MCF 10A (cell line): ENCODE measurements at places on chromosomes 5 and 9. TPM values are rescaled to one million over a fixed set of nuclear protein-coding genes. Genes with fewer than 3 reads are reported as not detected.

The IRGM gene
- not detected in 2 replicates for total RNA-seq

The SH2D3C gene
- total RNA-seq = not detected in 2 replicates

DNA sequence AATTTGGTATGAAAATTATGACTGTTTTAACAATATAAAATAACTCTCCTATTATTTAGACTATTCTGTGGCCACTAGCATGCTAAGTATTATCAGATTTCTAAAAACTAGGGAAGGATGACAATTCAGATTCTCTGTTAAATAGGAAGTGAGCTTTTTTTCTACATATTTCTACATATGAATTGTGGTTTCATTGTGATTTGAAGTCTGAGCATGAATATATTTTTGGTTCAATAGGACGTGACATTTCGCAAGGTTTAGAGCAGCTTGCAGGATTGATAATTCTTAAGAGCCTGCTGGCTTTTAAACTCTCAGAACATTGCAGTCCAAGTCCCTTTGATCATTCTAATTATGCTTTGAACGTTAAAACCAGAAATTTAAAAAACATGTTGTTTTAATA is 82.9 kb downstream of the ADGRV1 start:
- no peak for DNase-seq

GRCh38 chr9:131824953-131825495 is 85.1 kb upstream of the RAPGEF1 start:
- DNase-seq = no peak

The POU5F2 gene
- 0.72 and 0.76 TPM in 2 replicates for total RNA-seq

DNA sequence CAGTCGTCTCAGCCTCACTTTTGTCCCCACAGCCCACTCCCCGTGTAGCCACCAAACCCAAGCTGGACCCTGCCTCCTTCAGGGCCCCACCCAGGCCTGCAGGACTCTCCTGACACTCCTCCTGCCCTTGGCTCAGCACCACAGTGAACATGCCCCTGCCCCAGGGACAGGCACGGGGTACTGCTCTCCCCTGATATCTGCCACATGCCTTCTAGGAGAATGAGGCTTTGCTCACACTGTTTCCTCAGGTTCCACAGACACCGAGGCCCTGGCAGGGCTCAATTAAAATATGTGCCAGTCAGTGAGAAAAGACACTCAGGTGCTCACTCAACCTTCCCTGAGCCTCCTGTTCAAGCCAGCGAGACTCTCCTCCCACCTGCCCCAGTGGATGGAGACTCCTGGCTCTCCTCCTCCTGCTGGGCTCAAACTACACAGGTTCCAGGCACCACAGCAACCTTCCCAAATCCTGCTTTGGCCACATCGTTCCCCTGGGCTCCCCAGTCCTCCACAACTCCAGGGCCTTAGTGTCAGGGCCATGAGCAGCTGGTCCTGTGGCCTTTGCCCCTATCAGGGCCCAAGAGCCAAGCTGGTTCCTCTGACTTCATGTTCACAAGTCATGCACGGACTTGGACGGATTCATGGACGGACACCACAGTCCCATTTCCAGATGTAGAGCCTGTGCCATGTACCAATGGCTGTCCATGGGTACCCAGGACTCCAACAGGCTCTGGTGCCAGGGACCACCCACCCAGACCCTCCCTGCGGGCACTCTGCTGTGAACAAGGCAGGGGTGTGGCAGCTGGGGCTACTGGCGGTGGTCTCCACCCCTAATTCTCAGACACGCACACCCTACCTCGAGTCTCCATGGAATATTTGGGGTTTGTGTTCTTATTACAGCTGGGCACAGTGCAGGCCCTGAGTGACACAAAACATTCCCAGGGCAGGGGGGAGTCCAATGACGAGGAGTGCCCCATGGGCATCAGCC is 36.6 kb downstream of the BICD2 start:
- no peak for DNase-seq

- no peak for DNase-seq
Observed at GRCh38 chr5:6491919-6492290, 43.2 kb downstream of the UBE2QL1 start.

DNA sequence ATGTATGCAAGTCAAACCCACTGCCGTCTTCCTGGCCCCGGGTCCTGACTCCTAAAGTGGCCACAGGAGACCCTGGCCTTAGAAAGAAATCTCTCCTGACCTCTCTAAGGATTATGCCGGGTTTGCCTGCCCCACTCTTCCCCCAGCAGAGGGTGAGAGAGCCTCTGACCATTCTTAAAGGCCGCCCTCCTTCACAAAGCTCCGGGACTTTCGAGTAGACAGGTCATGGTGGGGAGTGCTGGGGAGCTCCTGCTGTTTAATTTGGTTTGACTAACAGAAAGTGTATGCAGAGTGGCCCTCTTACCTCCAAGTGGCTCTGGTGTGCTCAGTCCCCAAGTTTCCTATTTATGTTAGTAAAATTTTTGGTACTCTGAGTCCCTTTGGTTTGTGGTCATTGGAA is 111.8 kb downstream of the LRRC70 start:
- DNase-seq = no peak

The SNCAIP gene
- total RNA-seq = 0.12 and 0.21 TPM in 2 replicates

The IFNA13 gene
- not detected in 2 replicates for total RNA-seq

DNA sequence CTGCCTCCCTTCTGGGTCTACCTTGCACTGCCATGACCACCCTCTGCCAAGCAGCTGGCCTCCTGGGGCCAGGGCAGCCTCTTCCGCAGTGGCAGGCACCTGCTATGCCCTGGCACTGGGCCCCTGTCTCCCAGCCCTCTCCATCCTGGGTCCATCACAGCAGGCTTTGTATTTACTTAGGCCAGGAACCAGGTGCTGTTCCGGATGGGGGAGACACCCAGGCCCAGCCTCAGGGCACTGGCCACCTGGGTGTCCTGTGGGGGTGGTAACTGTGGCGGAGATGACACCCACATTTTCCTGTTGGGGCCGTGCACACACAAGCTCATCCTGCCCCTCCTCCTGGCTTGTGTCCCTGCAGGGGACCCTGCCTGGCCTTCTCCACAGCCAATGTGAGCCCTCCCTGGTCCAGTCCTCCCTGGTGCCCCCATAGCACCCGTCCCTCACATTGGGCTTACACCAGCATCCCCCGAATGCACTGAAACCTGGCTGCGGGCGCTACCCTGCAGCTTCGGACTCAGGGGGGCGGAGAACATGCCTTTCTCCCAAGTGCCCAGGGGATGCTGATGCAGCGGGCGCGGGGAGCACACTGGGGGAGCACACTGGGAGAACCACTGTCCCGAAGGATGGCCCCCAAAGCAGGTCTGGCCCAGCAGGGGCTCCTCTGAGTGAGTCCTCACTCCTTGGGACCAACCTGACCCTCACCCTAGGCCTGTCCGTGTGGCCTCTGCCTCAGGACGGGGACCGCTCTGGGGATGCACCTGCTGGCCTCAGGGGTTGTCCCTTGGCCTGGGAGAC is 17.9 kb downstream of the FAM163B start:
- DNase-seq = no peak
